Urinary bladder (tissue), 4 donors: ENCODE measurements at places on chromosomes 7 and 10. TPM values are rescaled to one million over a fixed set of nuclear protein-coding genes. Genes with fewer than 3 reads are reported as not detected.

DNA sequence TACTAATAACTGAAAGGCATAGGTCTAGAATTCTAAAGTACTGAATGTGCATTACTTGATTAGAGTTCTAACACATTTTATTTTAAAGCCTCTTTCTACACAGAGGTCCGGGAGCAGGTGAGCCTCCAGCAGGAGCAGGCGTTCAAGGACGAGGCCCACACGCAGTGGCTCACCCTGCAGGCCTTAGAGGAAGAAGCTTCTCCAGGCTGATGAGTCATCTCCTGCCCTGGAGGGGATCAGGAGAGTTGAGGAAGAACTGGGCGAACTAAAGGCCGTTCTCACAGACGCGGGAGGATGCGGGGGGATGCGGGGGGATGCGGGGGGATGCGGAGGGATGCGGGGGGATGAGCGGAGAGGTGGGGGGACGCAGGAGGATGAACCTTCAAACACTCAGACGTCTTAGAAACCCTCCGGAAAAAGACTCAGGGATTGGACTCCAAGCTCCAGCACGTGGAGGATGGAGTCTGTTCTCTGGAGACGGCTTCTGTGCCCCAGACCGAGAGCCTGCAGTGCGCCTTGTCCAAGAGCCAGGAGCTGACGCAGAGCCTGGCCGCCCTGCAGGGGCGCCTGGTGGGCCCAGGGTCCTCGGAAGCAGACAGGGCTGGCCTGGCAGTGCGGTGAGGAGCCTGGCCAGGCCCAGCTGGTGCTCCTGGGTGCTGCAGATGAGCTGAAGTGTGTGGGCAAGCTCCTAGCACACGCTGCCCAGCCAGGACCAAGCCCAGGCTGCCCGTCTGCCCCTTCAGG, 433.7 kb upstream of the TPK1 start:
- DNase-seq, result no peak

DNA sequence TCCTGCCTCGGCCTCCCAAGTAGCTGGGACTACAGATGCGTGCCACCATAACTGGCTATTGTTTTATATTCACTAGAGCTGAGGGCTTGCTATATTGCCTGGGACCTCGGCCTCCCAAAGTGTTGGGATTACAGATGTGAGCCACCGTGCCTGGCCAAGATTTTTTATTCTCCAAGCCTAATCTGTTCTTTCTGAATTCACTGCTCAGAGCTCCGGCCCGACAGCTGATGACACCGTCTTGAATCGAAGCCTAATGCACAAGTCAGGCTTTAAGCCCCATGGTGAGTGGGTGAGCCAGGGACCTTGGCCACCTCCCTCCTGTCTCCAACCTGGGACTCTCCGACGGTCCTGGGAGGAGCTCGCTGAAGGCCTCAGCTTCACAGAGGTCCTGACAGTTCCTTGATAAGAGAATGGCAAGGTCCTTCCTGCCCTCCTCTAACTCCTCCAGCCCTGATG, 338.9 kb downstream of the WDR37 start:
- no peak for DNase-seq

DNA sequence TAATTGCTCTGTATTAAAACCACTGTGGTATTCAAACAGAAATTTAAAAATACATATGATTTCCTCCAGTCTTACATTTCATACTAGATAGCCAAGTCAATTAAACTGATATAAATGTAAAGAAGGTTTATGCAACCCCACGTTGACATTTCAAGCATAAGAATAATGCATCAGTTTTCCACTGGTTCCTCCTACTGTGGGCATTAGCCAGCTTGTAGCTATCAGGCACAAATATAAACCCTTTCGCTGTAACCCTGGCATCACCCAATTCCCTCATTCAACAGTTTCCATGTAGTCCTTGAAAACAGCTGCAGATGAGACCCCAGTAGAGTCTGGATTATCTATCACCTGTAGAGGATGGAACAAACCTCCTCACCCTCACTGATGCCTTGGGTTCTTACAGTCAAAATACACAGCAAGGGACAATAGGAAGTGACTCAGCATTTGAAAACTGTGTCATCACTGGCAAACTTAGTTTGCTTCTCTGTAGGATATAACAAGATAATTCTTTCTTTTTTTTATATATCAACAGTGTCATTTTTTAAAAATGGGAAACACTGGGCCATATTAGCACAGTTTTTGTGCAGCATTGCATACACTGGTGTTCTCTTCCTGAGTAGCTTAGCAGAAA, 113.0 kb downstream of the PDE1C start:
- no peak for DNase-seq

UCMA gene
- not detected for total RNA-seq
